CD4-positive, alpha-beta T cell treated with Interleukin-4 for 1 hour (primary cell): ENCODE measurements at places on chromosomes 7 and 10.

DNA sequence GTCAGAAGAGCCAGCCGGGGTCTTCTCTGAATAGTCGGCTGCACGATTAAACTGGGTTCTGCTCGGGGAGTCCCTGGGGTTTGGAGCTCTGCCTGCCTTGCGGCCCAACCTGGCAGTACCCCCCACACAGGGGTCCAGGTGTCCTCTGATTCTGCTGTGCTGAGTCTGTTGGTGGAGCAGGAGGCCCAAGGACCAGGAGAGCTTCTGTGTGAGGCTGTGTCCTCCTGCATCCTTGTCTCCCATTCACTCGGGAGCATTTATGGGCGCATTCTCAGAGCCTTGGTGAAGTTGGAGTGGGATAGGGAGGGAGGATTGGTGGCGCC, 14.2 kb downstream of the INPP5A start:
- no peak for DNase-seq

DNA sequence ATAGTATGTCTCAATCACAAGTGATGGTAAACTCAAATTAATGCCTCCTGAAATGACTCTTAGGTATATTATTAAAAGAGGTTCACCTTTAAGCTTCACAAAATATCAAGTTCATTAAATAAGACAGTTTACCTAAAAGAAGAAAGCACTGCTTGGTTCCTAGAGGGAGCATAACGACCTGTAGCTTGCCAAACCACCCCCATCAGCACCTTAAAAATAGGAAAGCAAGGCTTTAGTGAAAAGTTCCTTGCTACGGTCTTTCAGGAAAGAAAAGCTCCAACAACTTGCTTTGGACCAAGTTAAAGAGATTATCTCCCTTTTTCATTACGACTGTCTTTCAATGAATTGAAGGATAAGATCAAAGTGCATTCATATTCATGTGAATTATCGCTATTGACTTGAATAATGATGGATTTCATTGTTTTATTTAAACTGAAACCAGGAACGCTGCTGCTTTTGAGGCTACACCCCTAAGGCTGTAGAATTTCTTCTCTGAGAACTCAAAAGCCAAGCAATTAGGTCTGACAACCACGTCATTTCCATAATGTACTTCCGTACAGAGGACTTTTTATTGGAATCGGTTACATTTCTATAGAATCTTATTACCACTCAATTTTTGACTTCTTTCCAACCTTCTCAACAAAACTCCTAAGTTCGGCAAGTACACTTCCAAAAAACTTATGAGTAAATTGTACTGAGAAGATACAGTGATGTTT, 7.0 kb upstream of the SPAG6 start:
- no peak for DNase-seq

GRCh38 chr10:75548356-75548755, 116.9 kb downstream of the LRMDA start:
- DNase-seq, result no peak

DNA sequence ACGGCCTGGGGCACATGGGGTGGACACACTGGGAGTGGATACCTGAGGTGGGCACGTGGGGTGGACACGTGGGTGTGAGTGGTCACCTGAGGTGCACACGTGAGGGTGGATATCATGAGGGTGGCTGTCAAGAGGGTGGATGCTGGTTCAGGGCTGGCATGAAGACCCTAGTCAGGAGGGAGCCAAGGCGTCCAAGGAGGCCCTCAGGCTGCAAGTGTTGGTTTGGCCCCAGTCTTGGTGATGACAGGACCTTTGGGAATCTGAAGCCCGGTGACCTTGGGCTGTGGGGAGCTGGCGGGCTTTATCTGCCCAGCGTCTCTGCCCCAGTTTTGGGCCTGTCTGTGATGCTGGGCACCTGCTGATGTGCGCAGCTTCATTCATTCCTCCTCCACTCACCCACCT, 24.9 kb upstream of the PFKFB3 start:
- DNase-seq, result no peak

DNA sequence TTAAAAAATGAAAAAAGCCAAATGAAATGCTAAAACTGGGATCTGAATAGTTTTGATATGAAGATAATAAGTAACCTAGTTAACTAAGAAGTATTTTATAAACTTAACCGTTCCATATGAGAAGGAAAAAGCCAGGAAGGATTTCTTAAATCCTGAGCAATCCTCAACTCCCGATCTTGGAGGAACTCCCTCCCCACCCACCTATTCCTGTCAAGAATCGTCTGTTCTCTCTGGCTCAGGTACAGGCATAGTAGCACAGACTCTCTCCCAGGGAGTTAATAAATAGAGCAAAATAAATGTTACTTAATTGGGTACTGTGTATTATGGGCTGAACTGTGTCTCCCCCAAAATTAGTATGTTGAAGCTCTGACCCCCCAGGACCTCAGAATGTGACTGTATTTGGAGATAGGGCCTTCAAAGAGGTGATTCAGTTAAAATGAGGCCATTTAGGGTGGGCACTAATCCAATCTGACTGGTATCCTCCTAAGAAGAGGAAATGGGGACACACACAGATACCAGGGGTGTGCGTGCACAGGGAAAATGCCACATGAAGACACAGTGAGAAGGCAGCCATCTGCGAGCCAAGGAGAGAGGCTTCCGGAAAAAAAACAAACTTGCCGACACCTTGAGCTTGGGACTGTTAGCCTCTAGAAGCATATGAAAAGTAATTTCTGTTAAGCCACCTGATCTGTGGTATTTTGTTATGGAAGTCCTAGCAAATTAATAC, 28.7 kb downstream of the PUS7 start:
- DNase-seq, result no peak

DNA sequence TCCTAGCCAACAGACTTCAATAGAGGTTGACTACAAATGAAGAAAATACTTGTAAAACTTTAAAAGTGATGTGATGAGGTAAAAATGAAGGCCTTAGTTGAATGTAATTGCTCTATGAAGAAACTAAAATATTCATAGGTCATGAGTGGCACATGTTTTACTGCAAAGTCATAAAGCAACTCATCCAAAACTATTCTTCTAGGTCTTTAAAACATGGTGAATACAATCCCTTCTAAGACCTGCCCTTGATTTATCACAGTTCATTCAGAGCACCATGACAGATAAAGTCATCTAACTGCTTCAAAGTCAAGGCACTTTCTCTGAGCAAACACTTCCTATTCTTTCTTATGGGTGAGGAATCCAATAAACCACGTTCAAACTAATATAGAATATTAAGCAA, 713.5 kb downstream of the SORCS1 start:
- no peak for DNase-seq

DNA sequence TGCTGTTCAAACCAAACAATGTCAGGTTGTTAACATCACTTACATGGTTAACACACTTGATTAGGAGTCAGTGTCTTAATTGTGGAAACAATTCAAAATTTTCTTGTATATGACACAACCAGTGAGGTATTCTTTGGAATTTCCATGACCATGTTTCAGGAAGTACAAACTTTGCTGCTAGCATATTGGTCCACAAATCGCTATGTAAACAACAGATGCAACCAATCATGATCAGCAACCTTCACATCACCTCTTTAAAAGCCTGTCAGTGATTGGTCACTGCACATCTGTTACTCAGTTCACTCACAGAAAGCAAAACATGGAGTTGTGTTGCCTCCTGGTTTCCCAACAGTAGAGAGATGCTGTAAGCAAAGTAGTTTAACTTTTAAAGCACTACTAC, 108.9 kb upstream of the FAM3C start:
- DNase-seq, result no peak

- DNase-seq, result no peak
These were observed 2.4 kb downstream of the PSMC2 start for GRCh38 chr7:103349805-103350204.

- no peak for DNase-seq
These were observed 226.2 kb downstream of the PTPRN2 start for GRCh38 chr7:158361326-158361946.

DNA sequence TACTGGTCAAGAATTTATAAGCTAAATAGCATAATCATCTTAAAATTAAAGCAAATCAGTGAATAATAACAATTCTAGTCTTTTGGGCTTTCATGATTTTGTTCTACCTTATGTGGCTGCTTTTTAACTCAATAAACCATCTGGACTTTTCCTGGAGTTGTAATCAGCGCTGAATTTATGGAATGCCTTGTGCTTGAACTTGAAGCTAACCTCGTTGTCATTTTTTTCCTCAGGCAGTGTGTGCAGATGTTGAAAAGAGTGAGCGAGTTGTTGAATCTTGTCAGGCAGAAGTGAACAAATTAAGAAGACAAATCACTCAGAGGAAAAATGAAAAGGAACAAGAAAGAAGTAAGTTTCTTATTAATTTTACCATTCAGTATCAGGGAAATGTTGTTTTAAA, 29.5 kb downstream of the ABRAXAS2 start:
- no peak for DNase-seq

- DNase-seq, result no peak
These were observed 1.0 kb downstream of the TWIST1 start for GRCh38 chr7:19116121-19117090.

DNA sequence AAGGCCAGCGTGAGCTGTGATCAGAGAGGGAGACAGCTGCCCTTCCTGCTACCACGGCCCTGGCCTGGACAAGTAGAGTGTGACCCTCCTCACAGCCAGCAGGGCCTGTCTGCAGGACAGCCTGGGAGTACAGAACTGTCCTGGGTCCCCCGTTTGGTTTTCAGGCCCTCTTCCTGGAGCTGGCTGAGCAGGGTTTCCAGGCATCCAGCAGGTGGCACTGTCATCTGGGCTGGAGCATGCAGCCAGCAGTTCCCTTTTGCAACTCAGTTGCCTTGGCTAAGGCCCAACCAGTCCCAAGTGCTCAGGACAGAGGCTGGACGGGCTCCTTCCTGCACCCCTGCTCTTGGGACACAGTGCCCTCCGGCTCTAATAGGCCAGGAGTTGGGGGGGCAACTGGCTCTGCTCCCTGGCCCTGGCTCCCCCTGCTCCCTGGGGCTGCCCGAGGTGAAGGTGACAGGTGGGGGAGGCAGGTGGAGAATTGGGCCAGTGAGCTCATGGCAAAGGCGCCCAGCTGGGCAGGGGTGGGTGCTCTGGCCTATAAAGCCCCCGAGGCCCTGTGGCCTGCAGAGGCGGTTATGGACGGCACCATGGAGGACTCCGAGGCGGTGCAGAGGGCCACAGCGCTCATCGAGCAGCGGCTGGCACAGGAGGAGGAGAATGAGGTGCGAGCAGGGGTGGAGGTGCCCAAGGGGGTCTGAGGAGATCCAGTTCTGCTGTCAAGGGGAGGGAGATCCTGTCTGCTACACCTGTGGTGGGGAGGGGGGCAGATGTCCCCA, at the start of gene ANKRD2:
Gene ANKRD2 (plus strand): TSS at position 566 of the 776 bp plus-strand sequence. CDS start 10 bp downstream, at position 576.
- peak; percentile 59 for DNase-seq

DNA sequence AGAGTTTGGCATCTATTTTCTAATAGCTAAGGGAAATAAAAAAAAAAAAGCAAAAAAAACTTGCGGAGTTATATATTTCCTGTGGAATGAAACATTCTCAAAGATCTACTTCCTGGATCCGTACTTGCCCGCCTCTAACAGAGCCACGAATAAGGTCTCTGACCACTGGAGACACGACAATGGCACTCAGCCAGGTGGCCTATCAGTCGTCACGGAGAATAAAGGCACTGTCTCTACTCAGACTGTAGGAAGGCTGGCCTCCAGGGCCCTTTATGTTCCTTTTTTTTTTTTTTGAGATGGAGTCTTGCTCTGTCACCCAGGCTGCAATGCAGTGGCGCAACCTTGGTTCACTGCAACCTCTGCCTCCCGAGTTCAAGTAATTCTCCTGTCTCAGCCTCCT, 58.7 kb downstream of the RGS10 start:
- no peak for DNase-seq

DNA sequence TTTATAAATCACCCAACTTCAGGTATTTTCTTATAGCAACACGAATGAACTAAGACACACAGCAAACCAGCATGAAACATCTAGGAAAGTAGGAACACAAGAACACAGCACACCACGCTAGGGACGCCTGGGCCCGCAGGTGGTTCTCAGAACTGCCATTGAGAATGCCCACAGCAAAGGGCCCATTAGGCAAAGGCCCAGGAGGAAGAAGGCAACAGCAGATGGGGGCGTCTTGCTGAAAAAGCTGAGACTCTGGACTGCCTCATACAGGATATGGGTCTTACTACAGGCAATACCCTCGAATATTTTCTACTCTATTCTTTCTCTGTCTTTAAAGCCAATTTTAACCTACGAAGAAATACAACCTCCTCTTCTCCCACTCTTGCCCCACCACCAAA, 77.3 kb downstream of the PARD3 start:
- no peak for DNase-seq

GRCh38 chr7:4325732-4326131, 356.4 kb upstream of the FOXK1 start:
- DNase-seq, result no peak

DNA sequence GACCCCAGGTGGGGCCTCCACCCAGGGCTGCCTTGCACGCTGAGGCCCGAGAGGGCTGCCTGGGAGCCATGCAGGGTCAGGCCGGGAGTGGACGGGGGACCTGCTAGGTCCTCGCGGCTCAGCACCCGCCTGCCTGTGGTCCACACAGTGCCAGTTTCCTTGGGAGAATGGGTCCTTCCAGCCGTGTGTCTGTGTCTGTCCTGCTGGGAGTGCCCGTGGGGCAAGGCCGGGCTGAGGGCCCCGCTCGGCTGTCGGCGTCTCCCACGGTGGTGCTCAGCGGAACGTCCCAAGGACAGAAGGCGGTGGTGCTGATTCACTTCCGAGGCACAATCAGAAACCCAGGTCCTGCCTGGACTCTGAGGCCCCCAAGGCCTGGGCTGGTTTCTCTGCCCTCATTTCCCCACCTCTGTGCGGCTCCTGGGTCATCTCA, 23.2 kb upstream of the GTPBP4 start:
- no peak for DNase-seq

- DNase-seq, result no peak
These were observed 180.6 kb downstream of the SEMA3E start for GRCh38 chr7:83468251-83468739.

DNA sequence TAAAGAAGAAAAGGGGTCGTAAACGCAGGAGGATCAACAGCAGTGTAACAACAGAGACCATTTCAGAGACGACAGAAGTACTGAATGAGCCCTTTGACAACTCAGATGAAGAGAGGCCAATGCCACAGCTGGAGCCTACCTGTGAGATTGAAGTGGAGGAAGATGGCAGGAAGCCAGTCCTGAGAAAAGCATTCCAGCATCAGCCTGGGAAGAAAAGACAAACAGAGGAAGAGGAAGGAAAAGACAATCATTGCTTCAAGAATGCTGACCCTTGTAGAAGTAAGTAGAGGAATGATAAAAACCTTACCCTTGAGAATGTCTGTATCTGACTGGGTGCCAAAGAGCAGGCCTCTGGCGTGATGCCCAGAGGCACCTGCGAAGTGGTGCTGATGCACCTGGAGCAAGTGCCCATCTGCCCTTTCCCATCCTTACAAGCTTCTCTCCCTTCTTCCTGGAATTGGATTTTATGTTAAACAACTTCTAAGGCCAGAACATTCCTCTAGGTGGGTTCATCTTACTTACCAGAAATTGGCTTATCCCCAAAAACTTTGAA, 86.4 kb upstream of the SAMD8 start:
- DNase-seq, result no peak

GRCh38 chr7:124924906-124925305, 4.7 kb downstream of the POT1 start:
- DNase-seq, result no peak
